CD8-positive, alpha-beta memory T cell (primary cell): ENCODE measurements at places on chromosomes 13 and 19. TPM values are rescaled to one million over a fixed set of nuclear protein-coding genes. Genes with fewer than 3 reads are reported as not detected.

Gene PPM1N
- total RNA-seq: 2.5 TPM

Gene SAE1
- 172 TPM for total RNA-seq

Gene PCP2
- total RNA-seq: 0.48 TPM

Gene ATP4B
- total RNA-seq: not detected

Gene IZUMO4
- 8.9 TPM for total RNA-seq

DNA sequence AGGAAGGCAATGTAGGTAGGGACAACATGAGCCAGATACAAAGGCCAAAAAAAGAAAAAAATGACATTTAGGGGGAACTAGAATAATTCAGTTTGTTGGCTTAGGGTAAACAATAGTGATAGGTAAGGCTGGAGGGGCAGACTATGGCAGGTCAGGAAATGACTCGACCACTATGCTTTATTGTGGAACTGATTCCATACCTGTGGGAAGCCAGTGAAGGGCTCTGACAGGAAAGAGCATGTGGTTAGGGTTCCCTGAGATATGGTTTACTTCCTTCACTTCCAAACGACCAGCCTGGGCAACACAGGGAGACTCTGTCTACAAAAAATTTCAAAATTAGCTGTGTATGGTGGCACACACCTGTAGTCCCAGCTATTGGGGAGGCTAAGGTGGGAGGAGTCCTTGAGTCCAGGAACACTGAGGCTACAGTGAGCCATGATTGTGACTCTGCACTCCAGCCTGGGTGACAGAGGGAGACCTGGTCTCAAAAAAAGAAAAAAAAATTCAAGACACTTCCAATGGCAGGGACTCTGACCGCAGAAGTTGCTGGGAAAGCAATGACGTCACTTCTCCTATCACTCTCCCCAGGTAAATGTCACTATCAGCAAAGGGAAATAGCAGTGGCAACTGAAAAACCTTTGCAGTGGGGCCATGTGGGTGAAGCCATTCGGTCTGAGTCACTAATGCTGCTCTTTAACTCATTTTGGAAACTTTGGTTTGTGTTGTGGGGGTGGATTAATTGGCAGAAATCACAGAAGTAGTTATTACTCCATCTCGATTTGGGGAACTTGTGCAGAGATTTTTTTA, 192.8 kb upstream of the TSC22D1 start:
- DNase-seq: no peak

GRCh38 chr13:42524487-42525034, 49.4 kb upstream of the TNFSF11 start:
- DNase-seq: no peak

DNA sequence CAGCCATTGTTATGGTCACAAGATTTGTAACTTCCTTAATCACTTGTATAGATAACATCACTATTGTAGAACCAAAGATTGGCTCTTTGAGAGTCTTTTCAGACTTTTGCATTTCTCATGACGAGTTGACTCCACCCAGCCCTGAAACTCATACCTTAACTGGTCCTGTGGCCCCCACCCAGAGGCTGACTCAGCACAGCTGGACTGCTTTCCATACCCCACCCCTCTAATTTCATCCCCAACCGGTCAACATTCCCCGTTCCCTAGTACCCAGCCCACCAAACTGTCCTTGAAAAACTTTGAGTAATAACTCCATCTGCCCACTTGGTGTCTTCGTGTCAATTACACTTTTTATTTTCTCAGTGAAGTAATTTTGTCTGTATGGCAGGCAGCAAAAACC, 32.1 kb upstream of the SLITRK1 start:
- DNase-seq: no peak

GRCh38 chr19:15640904-15641597, 354 bp downstream of the CYP4F3 start:
- DNase-seq: no peak
